ENCODE measurements at places on chromosomes 12 and 14. TPM values are rescaled to one million over a fixed set of nuclear protein-coding genes. Genes with fewer than 3 reads are reported as not detected.
A peak's percentile ranks its signal among the peaks of the same experiment; 100 is the strongest.

GRCh38 chr14:89504602-89505313 is 87.7 kb upstream of the FOXN3 start:
- peak; percentile 33 for DNase-seq
- H3K4me1 ChIP-seq, result peaks cover 37% of the 10 kb centered on the region
- no peaks in the 10 kb centered on the region for H3K27me3 ChIP-seq
- 0 out of 2 replicates have a peak, but pooled peaks cover 3% of the 10 kb centered on the region for H3K36me3 ChIP-seq

The ITGB7 gene
- total RNA-seq, result 487 TPM

- H3K27ac ChIP-seq, result peak overlapping the region; percentile 98
- DNase-seq, result no peak
- H3K27me3 ChIP-seq, result no peaks in the 10 kb centered on the region
- no peaks in the 10 kb centered on the region for H3K36me3 ChIP-seq
These were observed 79.8 kb upstream of the ETV6 start for GRCh38 chr12:11569716-11570115.

DNA sequence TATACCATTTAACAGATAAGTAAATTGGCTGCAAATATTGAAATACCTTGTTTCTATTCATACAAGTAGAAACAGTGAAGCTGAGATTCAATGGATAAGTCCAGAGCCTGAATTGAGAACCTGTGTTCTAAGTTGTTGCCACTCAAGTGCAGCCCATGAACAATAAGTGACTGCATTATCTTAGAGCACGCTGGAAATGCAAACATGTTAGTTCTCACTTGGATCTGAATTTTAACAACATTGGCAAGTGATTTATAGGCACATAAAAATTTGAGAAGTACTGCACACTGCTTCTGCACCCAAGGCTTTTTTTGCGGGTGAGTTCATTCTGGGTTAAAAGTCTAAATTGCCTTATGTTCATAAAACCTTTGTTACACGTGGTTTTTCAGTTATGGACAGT is 484.3 kb downstream of the NAV3 start:
- no peak overlapping the region for H3K27ac ChIP-seq
- H3K4me3 ChIP-seq, result no peak overlapping the region
- H3K4me1 ChIP-seq, result no peaks in the 10 kb centered on the region
- no peaks in the 10 kb centered on the region for H3K36me3 ChIP-seq

- H3K4me1 ChIP-seq, result no peaks in the 10 kb centered on the region
- DNase-seq, result no peak
- no peak overlapping the region for H3K27ac ChIP-seq
- no peaks in the 10 kb centered on the region for H3K27me3 ChIP-seq
These were observed 184.8 kb downstream of the SLC16A7 start for GRCh38 chr12:59780605-59781135.

GRCh38 chr12:27055966-27056365 is 26.4 kb downstream of the C12orf71 start:
- H3K36me3 ChIP-seq, result no peaks in the 10 kb centered on the region
- DNase-seq, result no peak
- H3K4me1 ChIP-seq, result no peaks in the 10 kb centered on the region
- no peaks in the 10 kb centered on the region for H3K27me3 ChIP-seq
- no peak overlapping the region for H3K27ac ChIP-seq

- H3K4me3 ChIP-seq, result no peak overlapping the region
- H3K36me3 ChIP-seq, result peaks cover 3% of the 10 kb centered on the region
- H3K27me3 ChIP-seq, result no peaks in the 10 kb centered on the region
- no peaks in the 10 kb centered on the region for H3K4me1 ChIP-seq
These were observed 43.6 kb downstream of the RFLNA start for GRCh38 chr12:124338448-124338847.

The ANKRD33 gene
- total RNA-seq, result not detected

GRCh38 chr12:64086946-64087345 is 135.2 kb downstream of the KICS2 start:
- no peaks in the 10 kb centered on the region for H3K27me3 ChIP-seq
- H3K27ac ChIP-seq, result no peak overlapping the region
- no peak for DNase-seq
- no peaks in the 10 kb centered on the region for H3K4me1 ChIP-seq
- H3K4me3 ChIP-seq, result no peak overlapping the region
- H3K36me3 ChIP-seq, result no peaks in the 10 kb centered on the region

GRCh38 chr12:107844312-107844921 is 69.9 kb downstream of the ASCL4 start:
- peaks cover 4% of the 10 kb centered on the region for H3K27me3 ChIP-seq
- DNase-seq, result no peak
- no peak overlapping the region for H3K27ac ChIP-seq
- H3K36me3 ChIP-seq, result no peaks in the 10 kb centered on the region

The TEAD4 gene
- 0.33 TPM for total RNA-seq

DNA sequence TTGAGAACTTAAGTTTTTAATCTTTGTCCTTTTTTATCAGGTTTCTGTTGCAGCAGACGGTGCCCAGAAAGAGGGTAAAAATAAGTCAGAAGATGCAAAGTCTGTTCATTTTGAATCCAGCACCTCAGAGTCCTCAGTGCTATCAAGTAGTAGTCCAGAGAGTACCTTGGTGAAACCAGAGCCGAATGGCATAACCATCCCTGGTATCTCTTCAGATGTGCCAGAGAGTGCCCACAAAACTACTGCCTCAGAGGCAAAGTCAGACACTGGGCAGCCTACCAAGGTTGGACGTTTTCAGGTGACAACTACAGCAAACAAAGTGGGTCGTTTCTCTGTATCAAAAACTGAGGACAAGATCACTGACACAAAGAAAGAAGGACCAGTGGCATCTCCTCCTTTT is 53.5 kb downstream of the RAD52 start:
- H3K27ac ChIP-seq, result no peak overlapping the region
- H3K4me3 ChIP-seq, result no peak overlapping the region
- H3K36me3 ChIP-seq, result peaks cover 58% of the 10 kb centered on the region
- DNase-seq, result no peak
- H3K27me3 ChIP-seq, result no peaks in the 10 kb centered on the region
- H3K4me1 ChIP-seq, result no peaks in the 10 kb centered on the region

DNA sequence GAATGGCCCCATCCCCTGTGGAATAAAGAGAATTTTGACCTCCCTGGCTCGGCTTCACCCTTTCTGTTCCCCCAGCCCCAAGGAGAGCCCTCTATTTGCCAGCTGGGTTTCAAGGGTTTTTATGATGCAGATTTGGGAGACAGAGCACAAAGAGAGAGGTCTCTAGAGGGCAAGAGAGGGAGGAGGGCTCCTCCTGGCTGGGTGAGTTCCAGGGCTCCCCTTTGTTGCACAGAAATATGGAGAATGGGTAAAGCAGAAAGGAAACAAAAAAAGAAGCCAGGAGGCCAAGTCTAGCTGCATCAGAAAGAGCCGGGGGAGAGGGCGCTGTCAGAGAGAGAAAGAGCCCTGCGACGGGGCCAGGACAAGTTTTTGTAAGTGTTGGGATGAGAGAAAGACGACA is 319.6 kb upstream of the RTL1 start:
- H3K36me3 ChIP-seq, result no peaks in the 10 kb centered on the region
- no peak overlapping the region for H3K27ac ChIP-seq
- H3K27me3 ChIP-seq, result no peaks in the 10 kb centered on the region
- no peaks in the 10 kb centered on the region for H3K4me1 ChIP-seq
- no peak for DNase-seq

The FOS gene
- total RNA-seq, result 0.43 TPM

The OASL gene
- 2.6 TPM for total RNA-seq

The TAS2R31 gene
- total RNA-seq, result 2.9 TPM

The CLEC2B gene
- 6.8 TPM for total RNA-seq

- H3K27ac ChIP-seq, result no peak overlapping the region
- DNase-seq, result no peak
- peaks cover 2% of the 10 kb centered on the region for H3K27me3 ChIP-seq
- no peaks in the 10 kb centered on the region for H3K36me3 ChIP-seq
- H3K4me3 ChIP-seq, result no peak overlapping the region
These were observed 4.0 kb downstream of the TBX3 start for GRCh38 chr12:114679942-114680341.

DNA sequence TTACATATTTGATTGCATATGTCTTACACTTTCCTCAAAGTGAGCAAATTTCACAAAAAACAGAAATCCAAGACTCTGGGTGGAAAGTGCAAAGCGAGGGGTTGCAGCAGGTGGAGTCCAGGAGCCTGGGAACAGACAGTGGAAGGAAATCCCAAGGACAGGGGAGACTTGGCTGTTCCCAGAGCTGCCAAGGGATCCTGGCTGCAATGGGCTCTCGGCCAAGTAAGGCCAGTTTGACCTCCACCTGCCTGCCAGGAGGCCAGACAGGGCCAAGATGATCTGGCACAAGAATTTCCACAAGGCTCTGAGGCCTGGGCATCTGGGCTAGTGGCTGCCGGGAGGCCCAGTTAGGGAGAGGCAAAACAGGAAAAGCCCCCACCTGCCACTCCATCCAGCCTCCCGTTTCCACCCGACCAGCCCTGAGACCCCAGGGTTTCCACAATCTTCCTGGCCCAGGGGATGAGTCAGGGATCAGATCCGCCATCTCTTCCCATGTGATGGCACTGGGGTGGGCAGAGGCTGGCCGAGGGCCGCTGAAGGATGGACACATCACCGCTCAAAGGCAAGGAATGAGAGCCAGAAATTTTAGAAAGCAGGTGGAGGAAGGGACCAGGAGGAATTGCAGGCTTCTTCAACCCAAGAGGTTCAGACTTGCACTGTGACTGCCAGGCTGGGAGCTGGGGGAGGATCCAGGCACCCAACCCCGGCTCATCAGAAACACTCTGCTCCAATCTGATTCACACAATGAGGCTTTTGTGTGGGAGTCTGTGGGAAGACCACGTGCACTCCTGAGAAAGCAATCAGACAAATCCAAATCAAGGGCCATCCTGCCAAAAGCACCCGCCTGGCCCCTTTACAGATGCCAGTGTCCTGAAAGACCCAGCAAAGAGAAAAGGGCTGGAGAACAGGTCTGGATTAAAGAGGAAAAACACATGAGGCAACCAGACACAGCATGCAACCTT is 16.3 kb downstream of the SCARB1 start:
- H3K27ac ChIP-seq, result no peak overlapping the region
- DNase-seq, result no peak
- H3K4me1 ChIP-seq, result no peaks in the 10 kb centered on the region
- peaks cover 10% of the 10 kb centered on the region for H3K36me3 ChIP-seq
- H3K4me3 ChIP-seq, result no peak overlapping the region

- H3K4me1 ChIP-seq, result no peaks in the 10 kb centered on the region
- peaks cover 4% of the 10 kb centered on the region for H3K27me3 ChIP-seq
- H3K4me3 ChIP-seq, result no peak overlapping the region
- no peak for DNase-seq
- H3K36me3 ChIP-seq, result no peaks in the 10 kb centered on the region
- H3K27ac ChIP-seq, result no peak overlapping the region
These were observed 3.9 kb downstream of the AJUBA start for GRCh38 chr14:22978487-22978837.

The RAPGEF3 gene
- total RNA-seq, result 0.64 TPM

The CCDC177 gene
- not detected for total RNA-seq

- DNase-seq, result no peak
- H3K27me3 ChIP-seq, result no peaks in the 10 kb centered on the region
- H3K27ac ChIP-seq, result no peak overlapping the region
- no peaks in the 10 kb centered on the region for H3K36me3 ChIP-seq
These were observed 5.9 kb upstream of the CYP46A1 start for GRCh38 chr14:99678198-99678597.

The ARMH4 gene
- not detected for total RNA-seq

GRCh38 chr12:77728018-77728417 is 102.7 kb upstream of the NAV3 start:
- H3K4me3 ChIP-seq, result no peak overlapping the region
- no peak for DNase-seq
- no peaks in the 10 kb centered on the region for H3K27me3 ChIP-seq
- no peak overlapping the region for H3K27ac ChIP-seq
- no peaks in the 10 kb centered on the region for H3K4me1 ChIP-seq

DNA sequence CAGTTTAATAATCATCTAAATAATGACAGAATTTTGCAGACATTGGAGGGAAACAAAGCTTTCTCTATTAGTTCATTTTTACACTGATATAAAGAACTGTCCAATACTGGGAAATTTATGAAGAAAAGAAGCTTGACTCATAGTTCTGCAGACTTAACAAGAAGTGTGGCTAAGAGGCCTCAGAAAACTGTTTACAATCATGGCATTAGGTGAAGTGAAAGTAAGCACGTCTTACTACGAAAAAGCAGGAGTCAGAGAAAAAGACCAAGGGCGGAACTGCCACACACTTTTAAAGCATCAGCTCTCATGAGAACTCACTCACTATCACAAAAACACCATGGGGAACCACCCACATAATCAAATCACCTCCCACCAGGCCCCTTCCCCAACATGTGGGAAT is 804.4 kb downstream of the FLRT2 start:
- H3K27ac ChIP-seq, result no peak overlapping the region
- H3K36me3 ChIP-seq, result no peaks in the 10 kb centered on the region
- H3K4me3 ChIP-seq, result no peak overlapping the region
- H3K27me3 ChIP-seq, result no peaks in the 10 kb centered on the region
- H3K4me1 ChIP-seq, result no peaks in the 10 kb centered on the region

- 0 out of 2 replicates have a peak, but pooled peaks cover 1% of the 10 kb centered on the region for H3K27me3 ChIP-seq
- DNase-seq, result no peak
- H3K4me3 ChIP-seq, result no peak overlapping the region
- no peak overlapping the region for H3K27ac ChIP-seq
- H3K36me3 ChIP-seq, result no peaks in the 10 kb centered on the region
These were observed 52.2 kb downstream of the CKAP4 start for GRCh38 chr12:106195621-106196027.

DNA sequence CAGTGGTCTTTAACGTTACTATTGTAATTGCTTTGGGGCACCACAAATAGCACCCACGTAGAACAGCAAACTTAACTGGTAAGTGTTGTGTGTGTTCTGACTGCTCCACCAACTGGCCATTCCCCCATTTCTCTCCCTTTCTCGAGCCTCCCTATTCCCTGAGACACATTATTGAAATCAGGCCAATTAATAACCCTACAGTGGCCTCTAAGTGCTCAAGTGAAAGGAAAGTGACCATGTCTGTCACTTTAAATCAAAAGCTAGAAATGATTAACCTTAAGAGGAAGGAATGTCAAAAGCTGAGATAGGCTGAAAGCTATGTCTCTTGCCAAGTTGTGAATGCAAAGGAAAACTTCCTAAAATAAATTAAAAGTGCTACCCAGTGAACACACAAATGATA is 22.3 kb downstream of the PPP1R13B start:
- no peaks in the 10 kb centered on the region for H3K36me3 ChIP-seq
- no peak overlapping the region for H3K27ac ChIP-seq
- no peak for DNase-seq
- peaks cover 4% of the 10 kb centered on the region for H3K4me1 ChIP-seq
- H3K27me3 ChIP-seq, result no peaks in the 10 kb centered on the region

GRCh38 chr12:48572326-48572725 is 2.5 kb upstream of the LALBA start:
- DNase-seq, result no peak
- no peaks in the 10 kb centered on the region for H3K4me1 ChIP-seq
- no peaks in the 10 kb centered on the region for H3K27me3 ChIP-seq

DNA sequence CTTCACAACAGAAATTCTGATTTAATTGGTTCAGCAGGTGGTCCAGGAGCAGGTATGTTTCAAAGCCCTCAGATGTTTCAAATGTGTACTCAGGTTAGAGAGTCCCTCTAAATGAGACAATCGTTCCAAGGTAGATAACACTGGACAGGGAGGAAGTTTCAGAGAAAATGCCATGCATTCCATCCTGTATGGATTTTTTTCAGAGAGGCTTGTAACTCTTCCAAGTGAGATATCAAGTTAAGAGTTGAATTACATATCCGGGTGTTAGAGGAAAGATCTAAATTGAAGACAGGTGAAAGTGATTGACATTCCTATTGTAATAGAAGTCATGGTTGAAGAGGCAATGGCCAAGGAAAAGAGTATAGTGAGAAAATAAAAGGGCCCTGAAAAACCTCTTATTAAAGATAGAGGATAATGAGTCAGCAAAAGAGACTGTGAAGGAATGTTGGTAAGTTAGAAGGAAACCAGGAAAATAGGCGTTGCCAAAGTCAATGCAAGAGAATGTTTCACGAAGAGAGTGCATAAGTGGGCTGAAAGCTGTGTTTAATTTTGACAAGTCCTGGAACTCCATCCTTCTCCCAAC is 105.8 kb downstream of the BMP4 start:
- no peak for DNase-seq
- H3K27ac ChIP-seq, result no peak overlapping the region
- H3K36me3 ChIP-seq, result no peaks in the 10 kb centered on the region
- no peak overlapping the region for H3K4me3 ChIP-seq
- no peaks in the 10 kb centered on the region for H3K4me1 ChIP-seq

Measured in GM12878 (cell line).